ENCODE measurements at places on chromosomes 13 and 19.

DNA sequence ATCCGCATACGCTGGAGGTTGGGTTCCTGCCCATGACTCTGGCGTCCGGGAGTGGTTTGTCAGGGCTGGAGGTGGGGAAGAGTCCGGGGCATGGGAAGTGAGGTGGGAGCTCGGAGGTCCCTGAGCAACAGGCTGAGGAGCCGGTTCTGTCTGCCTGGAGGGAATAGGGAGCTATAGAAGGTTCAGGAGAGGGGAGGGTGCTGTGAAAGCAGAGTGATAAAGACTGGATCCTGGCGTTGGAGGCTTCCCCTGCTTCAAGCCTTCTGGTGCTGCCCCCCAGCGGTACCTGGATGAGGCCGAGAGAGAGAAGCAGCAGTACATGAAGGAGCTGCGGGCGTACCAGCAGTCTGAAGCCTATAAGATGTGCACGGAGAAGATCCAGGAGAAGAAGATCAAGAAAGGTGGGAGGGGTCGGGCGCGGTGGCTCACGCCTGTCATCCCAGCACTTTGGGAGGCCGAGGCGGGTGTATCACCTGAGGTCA, 2.6 kb downstream of the HMG20B start:
- DNase-seq = no peak

- DNase-seq = no peak
Measured at GRCh38 chr19:29631450-29631849, 25.4 kb downstream of the POP4 start.

GRCh38 chr13:74316547-74316946, 182.3 kb upstream of the KLF12 start:
- DNase-seq = no peak

DNA sequence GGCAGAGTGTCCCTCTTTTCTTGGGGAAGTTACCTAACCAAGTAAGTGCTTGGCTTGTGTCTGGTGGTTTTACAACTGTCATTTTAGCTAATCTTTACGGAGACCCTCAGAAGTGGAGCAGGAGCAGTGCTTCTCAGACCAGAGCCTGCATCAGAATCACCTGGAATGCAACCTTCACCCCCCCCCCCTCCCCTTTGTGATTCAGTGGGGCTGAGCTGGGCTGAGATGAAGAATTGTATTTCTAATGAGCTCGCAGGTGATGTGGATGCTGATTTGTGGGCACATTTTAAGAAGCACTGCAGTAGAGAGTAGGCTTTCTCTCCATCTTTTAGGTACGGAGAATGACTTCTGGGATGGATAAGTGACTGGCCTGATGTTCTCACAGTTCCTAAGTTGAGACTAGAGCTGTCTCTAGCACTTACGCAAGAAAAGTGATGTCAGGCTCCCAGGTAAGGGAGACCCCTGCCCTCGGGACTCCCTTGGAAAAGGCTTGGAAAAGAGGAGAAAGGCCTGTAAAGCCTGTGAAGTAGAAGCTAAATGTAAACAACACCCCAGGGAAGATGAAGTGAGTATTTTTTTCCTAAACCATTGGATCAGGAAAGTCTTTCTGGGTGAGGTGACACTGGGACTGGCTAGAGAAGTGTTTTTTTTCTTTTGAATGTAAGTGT, 23.3 kb upstream of the RNF113B start:
- no peak for DNase-seq

GRCh38 chr19:32674931-32675719, at the start of gene ANKRD27:
TSS of gene ANKRD27 (minus strand) at chr19:32675180. CDS start at chr19:32659015, 16,165 bp downstream.
- peak; percentile 98 for DNase-seq

- no peak for DNase-seq
Measured at GRCh38 chr19:14333101-14333871, 48.0 kb upstream of the ADGRE5 start.

GRCh38 chr13:113405481-113406300, 41.8 kb upstream of the GRTP1 start:
- DNase-seq = no peak

- DNase-seq = no peak
Measured at GRCh38 chr19:11745869-11746268, 7.1 kb upstream of the ZNF823 start.

GRCh38 chr19:47756953-47757608, 11.7 kb downstream of the NOP53 start:
- DNase-seq = no peak

DNA sequence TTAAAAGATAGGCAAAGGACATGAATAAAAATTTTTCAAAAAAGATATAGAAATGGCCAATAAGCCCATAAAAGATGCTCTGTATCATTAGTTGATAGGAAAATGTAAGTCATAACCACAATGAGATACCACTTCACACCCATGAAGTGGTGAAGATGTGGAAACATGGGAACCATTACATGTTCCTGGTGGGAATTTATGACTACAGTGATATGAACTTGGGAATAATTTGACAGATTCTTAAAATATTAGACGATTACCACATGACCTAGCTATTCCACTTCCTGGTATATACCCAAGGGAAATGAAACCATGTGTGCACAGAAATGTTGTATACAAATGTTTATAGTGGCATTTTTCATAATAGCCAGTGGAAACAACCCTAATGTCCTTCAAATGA, 232.2 kb downstream of the GGACT start:
- DNase-seq = no peak

- no peak for DNase-seq
Measured at GRCh38 chr19:49816590-49816989, 1.5 kb upstream of the MED25 start.

DNA sequence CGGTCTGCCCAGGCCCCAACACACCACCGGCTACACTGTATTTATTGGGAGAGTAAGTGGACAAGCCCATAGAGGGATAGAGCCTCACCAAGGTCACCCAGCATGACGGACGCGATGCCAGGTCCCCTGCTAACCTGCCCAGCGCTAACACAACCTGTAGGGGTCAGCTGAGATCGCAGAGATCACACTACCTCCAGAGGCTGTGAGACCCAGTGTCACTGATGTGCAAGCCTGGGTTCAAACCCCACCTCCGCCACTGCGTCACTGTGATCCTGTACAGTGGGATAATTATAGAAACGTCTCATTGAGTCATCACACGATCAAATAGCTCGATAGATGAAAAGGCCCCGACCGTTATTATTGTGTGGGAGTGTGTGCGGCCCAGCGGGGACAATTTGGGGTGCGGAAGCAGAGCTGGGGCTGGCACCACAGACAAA, 10.6 kb upstream of the TLE2 start:
- peak; percentile 25 for DNase-seq

DNA sequence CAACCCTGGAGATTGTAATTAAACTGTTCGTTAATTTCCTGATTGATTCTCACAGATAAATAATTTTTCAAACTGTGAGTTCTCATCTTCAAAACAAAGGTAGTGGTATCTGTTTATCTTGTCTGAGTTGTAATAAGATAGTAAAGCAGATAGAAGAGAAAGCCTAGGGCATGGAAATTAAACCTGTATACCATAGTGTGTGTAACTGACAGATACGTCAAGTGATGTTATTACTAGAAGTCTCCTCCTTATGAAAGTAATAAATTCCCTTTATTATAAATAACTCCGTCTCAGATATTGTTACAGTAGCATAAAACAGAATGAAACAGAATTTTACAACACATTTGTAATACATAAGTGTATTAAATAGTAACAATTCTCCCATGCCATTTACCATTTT, 1065.1 kb downstream of the SLITRK1 start:
- no peak for DNase-seq

- DNase-seq = no peak
Measured at GRCh38 chr13:77811381-77811780, 107.2 kb downstream of the EDNRB start.

- no peak for DNase-seq
Measured at GRCh38 chr13:26538363-26539317, 18.8 kb upstream of the WASF3 start.

DNA sequence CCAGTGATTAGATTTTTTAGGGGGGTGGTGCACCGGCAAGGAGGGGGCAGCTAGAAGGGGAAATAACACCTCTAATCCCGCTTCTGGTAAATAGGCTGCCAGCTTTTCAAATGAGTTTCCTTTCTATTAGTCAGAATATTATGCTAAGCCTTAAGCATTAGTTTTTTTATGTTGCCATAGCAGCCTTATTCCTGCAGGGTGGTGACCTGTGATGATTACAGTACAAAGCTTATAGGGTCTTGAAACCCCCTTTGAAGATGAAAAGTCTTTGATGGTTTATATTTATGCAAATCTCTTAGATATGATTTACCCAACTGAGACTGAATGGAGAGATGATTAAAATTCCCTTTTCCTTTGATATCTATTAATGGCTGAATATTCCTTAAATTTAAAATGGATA, 109.8 kb downstream of the ZIC5 start:
- no peak for DNase-seq

GRCh38 chr19:41098762-41099161, 10.5 kb downstream of the CYP2A13 start:
- DNase-seq = no peak

DNA sequence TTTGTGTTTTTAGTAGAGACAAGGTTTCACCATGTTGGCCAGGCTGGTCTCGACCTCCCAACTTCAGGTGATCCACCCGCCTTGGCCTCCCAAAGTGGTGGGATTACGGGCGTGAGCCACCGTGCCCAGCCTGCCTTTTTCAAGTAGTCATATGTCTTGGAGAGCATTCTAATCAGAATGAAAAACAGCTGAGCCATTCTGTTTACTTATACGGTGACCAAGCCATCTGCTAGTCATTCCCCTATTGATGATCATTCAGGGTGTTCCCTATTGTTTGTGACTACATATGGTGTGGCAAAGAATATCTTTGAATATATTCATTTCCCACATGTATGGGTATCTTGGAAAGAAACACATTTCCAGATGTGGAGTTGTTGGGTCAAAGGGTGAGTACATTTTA, 17.2 kb downstream of the BLOC1S3 start:
- no peak for DNase-seq

DNA sequence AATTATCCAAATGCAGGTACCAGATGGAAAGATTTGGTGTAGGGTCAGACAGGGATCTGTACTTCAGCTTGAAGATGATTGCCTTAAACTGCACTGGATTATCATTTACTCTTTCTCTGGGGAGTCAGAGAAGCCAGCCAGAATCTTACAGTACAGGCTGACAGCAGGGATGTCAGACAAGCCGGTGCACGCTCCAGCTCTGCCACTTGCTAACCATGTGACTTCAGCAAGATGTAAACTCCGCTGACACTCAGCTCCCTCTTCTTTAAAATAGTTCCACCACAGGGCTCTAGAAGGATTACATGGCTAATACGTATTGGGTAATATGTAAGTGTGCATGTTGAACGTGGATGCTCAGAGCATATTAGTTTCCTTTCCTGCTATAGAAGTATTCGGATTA, 251.4 kb upstream of the MAB21L1 start:
- DNase-seq = no peak

GRCh38 chr19:3837332-3837731, 31.5 kb downstream of the ZFR2 start:
- no peak for DNase-seq

DNA sequence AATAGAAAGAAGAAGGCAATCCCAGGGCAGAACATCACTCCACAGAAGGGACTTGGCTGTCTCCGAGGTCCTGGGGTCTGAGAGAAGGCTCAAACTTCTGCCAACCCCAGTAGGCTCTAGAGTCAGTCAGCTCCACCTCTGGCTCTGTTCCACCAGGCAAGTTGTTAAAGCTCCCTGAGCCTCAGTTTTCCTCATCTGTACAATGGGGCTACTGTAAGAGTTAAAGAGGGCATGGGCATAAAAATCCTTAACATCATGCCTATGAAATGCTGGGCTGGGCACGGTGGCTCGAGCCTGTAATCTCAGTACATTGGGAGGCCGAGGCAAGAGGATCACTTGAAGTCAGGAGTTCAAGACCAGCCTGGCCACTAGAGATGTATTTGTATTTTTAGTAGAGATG, 5.1 kb downstream of the UNC13A start:
- DNase-seq = no peak
